ENCODE measurements at places on chromosomes 7 and 10.

GRCh38 chr7:106775552-106775936 lies 89.5 kb upstream of the PIK3CG start:
- DNase-seq = no peak

- no peak for DNase-seq
These were observed 34.8 kb upstream of the BICC1 start for GRCh38 chr10:58477902-58478301.

DNA sequence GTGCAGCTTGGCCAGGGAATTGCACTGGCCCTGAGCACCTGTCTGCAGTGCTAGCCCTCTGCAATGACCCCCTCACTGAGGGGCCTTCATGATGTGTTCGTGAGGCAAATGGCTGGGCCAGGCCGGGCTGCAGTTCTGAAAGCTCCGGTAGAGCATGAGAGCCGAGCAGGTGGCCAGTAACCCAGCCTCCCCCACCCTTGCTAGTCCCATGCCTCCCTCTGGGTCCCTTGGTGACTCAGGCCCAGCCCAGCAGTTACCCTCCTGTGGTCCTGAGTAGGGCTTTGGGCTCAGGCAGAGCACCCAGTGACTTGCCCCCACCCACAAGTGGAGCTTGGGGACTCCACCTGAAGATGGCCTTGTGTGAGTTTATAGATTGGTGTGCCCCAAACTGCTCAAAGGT lies 16.1 kb upstream of the CSGALNACT2 start:
- DNase-seq = no peak

DNA sequence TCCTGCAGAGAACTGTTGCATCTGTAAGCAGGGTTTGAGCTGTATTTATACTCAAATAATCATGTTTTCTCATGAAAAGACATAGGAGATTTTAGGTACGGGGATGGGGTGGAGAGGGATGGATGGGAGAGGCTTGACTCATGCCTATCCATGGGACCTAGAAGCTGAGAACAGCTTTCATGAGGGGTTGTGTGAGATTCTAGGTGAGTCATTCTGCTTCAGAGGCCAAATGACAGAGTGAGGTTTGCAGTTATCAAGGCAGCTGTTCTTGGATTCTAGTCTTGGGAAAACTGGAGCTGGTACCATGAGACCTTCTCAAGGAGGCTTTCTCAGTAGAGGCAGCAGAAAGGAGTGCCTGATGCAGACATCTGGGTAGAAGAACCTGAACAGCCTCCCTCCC lies 746.9 kb downstream of the TYW1 start:
- DNase-seq = no peak
